ENCODE measurements at places on chromosomes 7 and 10. TPM values are rescaled to one million over a fixed set of nuclear protein-coding genes. Genes with fewer than 3 reads are reported as not detected.
A peak's percentile ranks its signal among the peaks of the same experiment; 100 is the strongest.

Gene DENND2A
- not detected for total RNA-seq

Gene SLC16A9
- 4.8 TPM for total RNA-seq

Gene MRPS16
- 160 TPM for total RNA-seq

Gene NACAD
- not detected for total RNA-seq

Gene GNA12
- 42.1 TPM for total RNA-seq

Gene STOX1
- total RNA-seq = 0.67 TPM

Gene TAS2R41
- total RNA-seq = not detected

Gene CCDC146
- 1.2 TPM for total RNA-seq

Gene STEAP1
- 2.1 TPM for total RNA-seq

Gene CPA4
- total RNA-seq = 0.37 TPM

Gene FFAR4
- not detected for total RNA-seq

Gene PDE1C
- total RNA-seq = 2.0 TPM

DNA sequence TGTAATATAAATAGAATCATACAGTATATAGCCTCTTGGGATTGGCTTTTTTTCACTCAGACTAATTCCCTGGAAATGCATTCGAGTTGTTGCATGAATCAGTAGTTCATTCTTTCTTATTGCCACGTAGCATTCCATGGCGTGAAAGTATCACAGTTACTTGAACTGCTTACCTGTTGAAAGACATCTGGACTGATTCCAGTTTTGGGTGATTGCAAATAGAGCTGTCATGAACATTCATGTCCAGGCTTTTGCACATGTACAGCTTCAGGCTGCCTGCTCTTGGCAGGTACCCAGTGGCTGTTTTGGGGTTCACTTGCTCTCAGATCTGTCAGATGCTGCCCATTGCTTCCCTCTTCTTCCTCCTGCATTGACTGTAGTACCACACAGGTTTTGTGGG lies 54.9 kb downstream of the LRGUK start:
- no peak for DNase-seq

DNA sequence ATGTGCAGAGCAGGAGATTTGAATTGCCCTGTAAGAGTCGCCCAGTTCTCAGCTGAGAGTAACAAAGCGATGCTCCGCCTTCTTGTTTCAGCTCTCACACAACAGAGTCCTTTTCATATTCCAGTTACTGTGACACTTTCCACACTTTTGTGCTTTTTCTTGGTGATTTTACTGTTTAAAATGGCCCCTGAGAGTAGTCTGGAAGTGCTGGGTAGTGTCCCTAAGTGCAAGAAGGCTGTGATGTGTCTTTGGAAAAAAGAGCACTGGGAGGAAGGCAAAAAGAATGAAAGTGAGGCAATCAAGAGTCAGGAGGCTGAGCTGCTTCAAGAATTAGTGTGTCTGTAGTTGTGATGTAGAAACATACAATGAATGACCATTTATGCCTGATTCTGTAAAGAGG lies 201.2 kb upstream of the SEMA3E start:
- DNase-seq = no peak

DNA sequence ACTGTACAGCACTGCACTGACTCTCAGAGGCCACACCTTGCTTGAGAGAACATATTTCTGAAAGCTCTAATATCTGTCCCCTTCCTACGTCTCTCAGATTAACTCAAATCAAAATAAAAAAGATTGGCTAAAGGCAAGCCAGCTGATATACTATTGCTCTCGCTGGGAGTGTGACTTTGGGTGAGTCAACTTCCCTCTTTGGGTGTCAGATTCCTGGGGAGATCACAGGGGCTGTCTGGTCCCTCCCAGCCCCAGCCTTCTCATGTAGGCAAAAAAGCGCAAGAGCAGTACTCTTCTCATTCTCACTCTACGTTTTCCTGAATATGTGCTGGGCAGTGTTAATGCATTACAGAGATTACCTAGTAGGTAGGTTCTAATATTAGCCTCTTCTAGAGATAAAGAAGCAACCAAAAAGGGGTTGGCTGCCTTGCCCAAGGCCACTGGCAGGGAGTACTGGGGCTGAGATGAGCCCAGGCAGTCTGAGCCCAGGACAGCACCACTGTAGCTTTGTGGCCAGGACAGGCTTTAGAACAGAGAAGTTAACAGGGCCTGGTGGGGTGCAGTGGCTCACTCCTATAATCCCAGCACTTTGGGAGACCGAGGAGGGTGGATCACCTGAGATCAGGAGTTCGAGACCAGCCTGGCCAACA lies 9.1 kb upstream of the DENND2A start:
- DNase-seq = no peak

DNA sequence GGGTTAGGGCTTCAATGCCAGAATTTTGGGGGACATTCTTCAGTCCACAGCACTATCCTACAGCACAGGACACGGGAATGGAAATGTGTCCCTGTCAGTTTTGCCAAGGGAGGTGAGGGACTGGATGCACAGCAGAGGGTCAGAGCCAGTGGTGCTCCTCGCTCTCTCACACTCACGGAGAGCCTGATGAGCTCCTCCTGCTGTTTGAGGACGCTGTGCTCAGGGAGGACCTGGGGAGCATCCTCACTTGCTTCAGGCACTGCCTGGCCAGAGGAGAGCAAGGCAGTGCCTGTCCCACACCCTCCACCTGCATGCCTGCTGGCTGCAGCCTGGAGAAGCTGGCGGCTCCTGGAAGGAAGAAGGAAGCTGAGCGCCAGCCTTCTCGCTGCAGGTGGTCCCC lies 58.6 kb downstream of the RAMP3 start:
- no peak for DNase-seq

DNA sequence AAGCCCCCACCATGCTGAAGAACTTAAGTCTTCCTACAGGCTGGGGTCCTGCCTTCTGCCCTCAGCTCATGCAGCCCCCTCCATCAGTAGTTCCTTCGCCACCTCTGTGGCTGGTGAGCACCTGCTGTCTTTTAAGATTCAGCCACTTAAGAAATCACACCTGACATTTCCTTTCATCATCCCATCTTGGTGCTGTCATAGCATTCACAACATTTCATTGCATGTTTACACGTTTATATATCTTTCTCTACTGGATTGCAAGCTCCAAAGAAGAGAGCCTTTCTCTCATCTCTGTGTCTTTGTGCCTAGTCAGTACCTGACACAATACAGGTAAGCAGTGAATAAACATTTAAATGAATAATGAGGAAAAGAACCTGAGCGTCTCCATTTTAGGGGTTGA lies 38.3 kb downstream of the SND1 start:
- DNase-seq = no peak

DNA sequence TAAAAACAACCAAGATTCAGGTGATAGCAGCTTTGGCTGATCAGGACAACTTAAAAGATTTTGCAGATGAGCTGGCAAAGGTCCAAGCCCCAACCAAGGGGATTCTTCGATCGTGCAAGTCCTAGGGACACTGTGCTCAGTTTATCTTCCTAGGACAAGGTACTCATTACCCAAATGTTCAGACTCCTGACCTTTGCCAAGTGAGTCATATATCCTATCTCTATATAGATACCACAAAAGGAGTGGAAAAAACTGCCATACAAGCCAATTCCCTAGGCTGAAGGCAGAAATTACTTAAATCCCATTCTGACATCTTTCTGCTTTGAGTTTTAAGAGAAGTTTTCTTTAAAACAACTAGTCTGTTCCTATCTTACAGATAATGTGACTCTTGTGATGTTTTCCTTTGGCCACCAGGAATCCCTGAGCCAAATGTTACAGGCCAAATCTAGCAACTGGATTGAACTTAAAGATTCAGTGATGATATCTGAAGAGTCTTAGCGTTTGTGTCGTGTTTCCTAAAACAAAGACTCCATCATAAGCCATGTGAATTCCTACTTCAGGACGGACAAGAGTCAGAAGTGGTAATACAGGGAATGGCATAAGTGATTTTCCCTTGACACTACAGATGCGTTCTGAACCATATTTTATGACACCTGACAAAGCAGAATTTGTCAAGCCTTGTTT lies 142.6 kb upstream of the ASAH2 start:
- DNase-seq = no peak

GRCh38 chr7:40654171-40654570 lies 519.4 kb downstream of the SUGCT start:
- DNase-seq = no peak

- DNase-seq = no peak
These were observed 64.4 kb downstream of the CCNY start for GRCh38 chr10:35400595-35401268.

- no peak for DNase-seq
These were observed 246.8 kb downstream of the CELF2 start for GRCh38 chr10:11264296-11265048.

DNA sequence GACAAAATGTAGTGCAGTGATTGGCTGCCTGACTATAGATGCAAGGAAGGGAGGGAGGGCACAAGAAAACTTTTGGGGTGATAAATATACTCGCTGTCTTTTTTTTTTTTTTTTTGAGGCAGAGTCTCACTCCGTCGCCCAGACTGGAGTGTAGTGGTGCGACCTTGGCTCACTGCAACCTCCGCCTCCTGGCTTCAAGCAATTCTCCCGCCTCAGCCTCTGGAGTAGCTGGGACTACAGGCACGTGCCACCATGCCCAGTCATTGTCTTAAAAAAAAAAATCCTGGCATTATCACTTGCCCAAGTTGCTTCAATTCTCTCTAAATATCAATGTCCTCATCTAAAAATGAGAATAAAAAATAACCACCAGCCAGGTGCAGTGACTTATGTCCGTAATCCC lies 7.6 kb upstream of the FZD9 start:
- no peak for DNase-seq

DNA sequence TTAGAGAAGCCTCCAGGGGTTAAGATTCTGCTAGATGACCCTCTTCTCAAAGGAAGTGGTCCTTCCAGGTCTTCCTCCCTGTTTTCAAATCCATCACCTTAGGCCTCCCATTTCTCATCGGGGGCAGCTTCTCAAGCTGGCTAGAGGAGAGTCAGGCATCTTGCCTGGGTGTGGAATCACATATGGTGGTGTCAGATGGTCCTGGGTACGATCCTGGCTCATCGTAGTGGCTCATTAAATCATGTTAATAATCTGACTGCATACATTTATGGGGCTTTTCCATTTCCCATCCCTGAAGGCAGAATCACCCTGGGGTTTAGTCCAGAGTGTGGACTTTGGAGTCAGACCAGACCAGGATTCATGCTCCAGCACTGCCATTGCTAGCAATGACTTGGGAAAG lies 132.6 kb downstream of the RPS24 start:
- no peak for DNase-seq

DNA sequence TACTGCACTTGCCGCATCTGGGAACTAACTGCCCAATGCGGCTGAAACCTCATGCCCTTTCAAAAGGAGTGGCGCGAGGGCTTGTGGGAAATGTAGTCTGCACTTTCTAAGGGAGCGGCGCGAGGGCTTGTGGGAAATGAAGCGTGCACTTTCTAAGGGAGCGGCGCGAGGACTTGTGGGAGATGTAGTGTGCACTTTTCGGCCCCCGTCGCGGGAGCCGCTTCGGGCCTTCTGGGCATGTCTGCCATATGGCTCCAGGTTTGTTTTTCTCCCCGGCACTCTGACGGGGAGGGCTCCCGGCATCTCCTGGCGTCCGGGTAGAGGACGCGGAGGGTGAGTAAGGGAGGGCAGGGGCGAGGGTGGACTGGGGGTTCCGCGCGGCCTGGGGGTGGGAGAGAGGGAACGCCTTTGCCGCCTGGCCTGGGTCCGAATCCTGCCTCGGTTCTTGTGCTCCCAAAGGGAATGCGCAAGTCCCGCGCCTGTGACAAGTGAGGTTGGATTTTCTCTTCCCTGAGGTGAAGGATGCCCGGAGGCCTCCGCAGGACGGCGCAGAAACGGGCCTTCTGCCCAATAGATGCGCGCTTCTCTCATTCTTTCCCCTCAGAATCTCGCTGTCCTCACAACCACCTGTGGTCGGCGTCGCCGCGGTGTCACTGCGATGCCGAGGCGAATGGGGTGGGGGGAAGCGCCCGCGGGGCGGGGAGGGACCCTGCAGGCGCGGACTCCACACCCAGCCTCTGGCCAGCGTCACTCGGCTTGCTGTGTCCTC lies at the start of gene ZNF37A:
ZNF37A (plus strand) TSS at position 180 of the 769 bp plus-strand sequence. CDS start 2,281 bp downstream, outside the sequence.
- peak; percentile 83 for DNase-seq

DNA sequence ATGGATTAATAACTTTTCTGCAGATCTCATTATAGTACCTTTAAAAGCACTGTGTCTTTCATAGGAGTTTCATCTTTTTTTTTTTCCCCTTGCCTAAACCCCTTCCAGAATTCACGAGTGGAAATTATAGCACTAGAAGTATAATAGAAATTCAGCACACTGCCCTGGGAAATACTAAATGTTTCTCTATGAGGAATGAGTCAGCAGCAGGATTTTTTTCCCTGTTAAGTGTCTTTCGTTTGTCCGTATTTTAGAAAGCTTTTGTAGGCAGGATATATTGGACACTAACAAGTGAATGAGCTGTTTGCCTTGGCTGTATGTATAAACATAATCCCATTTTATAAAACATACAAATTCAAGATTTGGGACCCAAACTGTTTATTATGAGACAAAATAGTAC lies 105.8 kb downstream of the EXOC4 start:
- no peak for DNase-seq

DNA sequence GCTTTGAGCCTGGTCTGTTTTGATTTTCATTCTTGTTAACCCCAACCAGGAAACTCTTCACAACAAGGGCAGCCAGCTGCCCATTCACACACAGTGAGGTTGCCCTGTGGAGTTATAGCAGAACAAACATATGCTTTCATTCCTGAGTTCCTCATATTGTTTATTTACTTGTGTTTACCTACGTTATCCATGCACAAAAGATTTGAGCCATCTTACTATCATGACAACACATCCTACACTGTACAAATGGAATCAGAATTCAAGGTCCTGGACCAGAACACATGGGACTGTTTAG lies 21.7 kb upstream of the BMPER start:
- no peak for DNase-seq

GRCh38 chr10:17109046-17109445 lies 20.6 kb downstream of the CUBN start:
- no peak for DNase-seq

- no peak for DNase-seq
These were observed 15.4 kb upstream of the CSGALNACT2 start for GRCh38 chr10:43122826-43123225.

DNA sequence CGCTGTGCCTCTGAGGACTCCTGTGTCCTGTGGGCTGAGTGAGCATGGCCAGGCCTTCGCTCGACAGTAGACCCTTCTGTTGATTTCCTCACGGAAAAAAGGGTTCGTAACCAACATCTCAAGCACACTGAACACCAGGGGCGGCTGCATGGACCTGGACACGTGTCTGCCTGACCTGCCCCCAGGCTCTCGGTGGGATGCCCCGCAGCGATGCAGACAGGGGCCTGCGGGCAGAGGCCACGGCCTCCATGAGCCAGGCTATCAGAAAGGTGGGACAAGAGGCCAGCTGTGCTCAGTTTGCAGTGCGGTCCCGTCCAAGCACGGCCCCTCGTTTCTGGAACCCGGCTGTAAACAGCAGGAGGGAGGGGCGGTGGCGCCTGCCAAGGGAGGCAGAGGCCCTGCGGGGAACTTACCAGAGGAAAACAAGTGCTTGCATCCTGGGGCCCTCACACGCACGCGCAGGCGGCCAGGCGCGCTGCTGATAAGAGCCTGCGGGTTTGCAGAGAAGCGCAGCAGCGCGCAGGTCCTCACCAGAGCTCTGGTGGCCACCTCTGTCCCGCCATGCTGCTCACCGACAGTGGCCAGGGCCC lies 10.6 kb downstream of the GPR146 start:
- DNase-seq = no peak

GRCh38 chr7:93048136-93048930 lies 69.4 kb downstream of the SAMD9 start:
- DNase-seq = no peak
